Anterior cingulate cortex (tissue), 58 donors: ENCODE measurements at places on chromosomes 5 and 9.

DNA sequence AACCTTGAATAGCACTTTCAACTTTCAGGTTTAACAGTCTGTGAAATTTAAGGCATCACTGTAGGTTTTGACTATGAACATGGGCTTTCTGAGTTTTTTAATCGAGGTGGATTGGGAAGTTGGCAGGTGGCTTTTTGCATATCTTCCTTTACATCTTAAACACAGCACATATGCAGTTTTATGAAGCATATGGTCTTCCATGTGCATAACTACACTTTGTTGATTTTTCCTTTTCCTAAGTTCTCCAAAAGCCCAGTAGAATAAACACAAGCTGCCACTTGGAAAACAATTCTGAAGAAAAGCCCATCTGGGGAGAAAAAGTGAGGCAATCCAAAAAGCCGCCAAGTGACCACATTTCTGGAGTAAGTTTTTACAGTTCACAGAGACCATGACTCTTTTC is 236.5 kb upstream of the IL12B start:
- DNase-seq, result no peak

DNA sequence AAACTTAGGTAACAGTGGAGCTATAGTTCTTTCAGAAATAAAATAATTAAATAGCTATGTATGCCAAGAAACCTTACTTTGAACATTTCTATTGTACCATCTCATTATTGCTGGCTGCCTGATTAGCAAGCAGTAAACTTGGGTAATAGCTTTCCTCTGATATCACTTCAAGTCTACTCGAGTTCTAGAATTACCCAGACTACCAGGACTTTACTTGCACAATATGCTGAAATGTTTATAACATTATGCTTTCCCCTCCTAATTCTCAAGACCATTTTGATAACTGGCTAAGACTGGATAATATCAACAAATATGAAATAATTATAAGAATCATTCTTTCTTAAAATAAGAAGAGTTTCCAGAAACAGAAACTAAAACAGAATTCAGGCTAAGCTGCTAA is 512.6 kb downstream of the RAB3C start:
- no peak for DNase-seq

- no peak for DNase-seq
Measured at GRCh38 chr5:79378510-79379186, 135.3 kb downstream of the HOMER1 start.

DNA sequence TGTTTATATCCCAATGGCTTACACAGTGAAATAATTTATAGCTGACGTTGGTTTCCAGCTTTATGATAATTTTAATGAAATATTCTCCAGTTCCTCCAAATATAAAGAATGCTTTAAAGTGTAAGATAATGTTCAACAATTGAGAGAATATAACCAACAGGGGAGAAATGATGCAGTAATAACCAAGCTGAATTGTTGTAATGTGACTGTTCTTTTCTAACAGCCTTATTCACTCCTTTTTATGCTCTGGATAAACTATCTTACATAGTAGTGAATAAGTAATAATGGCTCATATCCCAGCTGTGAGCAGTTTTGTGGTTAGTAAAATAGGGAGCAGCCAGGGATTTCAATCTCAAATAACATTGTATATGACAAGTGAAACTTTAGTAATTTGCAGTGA is 2348.7 kb upstream of the ACO1 start:
- DNase-seq, result no peak

DNA sequence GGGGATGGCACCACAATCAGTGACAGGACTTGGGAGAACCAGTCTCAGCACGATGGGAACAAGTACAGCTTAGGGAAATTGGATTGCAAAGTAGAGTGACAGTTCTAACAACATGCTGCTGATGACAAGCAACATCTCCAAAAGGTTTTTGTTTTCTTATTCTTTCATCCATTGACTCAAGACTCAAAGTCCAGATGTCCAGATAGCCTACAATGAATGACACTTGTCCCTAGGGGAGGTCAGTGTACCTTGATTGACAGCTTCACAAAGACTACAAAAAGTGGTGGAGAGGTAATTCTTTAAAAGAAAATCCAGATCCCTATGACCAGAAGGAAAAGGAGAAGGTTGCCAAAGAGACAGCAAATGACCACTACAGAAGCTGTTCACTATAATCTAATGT is 323.9 kb downstream of the TMEM232 start:
- DNase-seq, result no peak

- no peak for DNase-seq
Measured at GRCh38 chr5:3827624-3828023, 232.0 kb downstream of the IRX1 start.

DNA sequence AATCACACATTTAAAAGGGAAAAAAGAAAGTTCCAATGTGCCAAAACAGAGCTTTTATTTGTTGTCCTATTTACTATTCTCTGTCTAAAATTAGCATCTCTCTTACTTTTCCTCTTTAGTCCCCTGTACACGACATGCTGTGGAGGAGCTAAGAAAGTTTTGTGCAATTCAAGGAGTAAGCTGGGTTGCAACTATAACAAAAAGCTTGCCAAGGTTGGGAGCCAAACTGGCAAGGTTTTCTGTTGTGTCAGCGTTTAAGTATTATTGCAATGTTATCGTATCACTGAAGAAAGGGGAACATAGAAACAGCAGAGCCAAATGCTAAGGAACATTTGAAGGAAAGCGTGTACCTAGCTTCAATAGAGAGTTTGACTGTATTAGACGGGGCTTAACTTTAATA is 680.8 kb downstream of the CETN3 start:
- DNase-seq, result no peak

DNA sequence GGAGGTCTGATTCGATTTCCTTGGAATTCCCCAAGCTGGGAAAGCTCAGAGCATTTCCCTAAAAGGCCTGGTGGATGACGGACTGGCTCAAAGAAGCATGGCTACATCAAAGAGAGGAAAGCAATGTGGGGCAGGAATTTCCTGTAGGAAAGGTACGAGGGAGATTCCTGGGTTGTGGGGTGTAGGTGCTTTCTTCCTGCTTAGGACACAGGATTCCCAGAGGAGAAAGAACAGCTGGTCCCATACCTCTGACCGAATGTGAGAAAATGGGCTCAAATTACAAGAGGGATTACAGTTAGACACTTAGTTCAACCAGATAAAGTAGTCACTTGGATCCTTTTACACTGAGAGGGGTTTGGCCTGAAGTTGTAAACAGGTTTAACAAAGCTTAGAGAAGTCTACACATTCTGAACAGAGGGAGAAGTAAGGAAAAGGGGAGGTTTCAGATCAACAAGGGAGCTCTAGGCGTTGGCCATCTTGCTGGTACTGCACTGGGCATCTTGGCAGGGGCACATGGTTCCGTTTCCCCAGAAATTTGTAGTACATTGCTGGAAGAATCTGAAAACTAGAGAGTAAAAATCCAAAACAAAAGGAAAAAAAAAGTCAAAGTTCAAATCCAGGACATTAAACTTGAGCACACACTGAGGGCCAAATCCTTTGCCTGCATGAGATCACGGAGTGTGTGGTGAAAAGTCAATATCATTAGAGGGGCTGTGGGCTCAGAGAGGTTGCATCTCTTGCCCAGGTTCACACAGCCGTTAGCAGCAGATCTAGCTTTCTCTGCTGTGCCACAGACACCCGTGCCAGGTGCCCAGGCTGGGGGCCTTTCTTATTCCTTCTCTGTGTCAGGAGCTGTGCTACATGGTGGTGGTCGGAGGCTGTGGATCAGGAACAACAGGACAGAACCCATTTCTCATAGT is 171.3 kb downstream of the RGS3 start:
- DNase-seq, result no peak

- no peak for DNase-seq
Measured at GRCh38 chr5:120808606-120809005, 344.5 kb downstream of the PRR16 start.

DNA sequence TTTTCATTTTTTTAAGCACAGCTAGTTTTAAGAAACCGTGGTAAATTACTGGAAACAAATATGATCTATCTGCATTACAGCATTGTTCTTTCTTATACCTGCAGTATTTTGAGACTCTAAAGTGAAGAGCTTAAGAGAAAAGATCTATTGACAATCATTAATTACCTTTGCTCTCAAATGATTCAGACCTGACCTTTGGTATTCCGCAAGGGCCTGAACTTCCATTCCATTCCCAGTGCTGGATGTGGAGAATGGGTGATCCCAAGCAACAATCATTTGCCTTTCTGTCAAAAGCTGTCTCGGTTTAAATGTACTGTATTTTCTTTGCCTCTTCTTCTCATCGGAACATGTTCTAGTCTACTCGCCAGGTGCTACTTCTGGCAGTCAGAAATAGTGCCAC is 18.9 kb downstream of the NREP start:
- DNase-seq, result no peak

DNA sequence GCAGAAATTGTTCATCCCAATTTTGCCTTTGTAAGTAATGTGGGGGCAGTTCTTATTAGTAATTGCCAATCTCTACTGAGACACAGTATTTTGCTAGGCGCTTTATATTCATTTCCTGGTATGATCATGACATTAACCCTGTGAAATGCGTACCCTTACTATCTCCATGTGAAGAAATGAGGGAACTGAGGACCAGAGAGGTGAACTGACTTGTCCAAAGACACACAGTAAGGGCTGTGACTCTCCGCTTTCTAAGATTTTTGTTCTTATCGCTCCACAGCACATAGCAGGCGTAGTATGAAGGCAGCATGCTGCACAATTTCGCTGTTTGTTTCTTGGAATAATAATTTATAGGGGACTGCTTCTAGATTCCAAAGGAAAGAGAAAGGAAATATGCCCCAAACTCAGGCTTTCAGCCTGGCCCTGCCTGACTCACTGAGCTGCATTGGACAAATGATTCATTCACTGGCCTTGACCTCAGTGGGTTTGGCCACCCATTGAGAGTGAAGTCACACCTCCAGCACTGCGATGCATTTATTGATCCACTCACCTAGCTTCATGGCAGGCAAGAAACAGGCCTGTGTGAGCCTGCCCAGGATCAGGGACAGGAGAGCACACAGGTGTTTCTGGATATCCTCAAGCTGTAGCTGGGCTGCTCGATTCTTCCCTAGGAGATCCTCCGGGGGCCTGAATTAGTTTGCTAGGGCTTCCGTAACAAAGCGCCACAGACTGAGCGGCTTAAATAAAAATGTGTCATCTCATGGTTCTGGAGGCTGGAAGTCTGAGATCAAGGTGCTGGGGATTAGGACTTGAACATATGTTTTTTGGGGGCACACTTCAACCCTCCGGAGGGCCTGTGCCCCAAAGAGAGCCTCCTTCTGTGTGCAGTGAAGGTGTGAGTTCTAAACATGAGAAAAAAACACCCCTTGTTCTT is 7.2 kb upstream of the DUSP1 start:
- no peak for DNase-seq

GRCh38 chr5:175902026-175902425 is 30.6 kb downstream of the CPLX2 start:
- DNase-seq, result no peak

DNA sequence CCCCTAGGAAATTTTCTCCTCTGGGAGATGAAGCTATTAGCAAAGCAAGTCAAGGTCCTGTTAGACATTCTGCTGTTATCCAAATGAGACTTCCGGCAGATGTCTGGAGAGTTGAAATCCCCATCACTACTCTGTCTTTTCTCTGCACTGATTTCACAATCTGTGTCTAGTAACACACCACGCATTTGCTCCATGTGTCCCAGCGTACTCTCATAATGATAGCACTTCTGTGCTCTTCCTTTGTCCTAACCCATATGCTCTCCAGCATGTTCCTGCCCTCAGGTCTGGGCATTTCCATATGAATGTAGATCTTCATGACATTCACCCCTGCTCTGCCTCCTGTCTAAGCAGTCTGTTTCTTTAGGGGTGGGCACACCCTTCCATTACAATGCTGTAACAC is 1949.0 kb upstream of the WWC1 start:
- no peak for DNase-seq

DNA sequence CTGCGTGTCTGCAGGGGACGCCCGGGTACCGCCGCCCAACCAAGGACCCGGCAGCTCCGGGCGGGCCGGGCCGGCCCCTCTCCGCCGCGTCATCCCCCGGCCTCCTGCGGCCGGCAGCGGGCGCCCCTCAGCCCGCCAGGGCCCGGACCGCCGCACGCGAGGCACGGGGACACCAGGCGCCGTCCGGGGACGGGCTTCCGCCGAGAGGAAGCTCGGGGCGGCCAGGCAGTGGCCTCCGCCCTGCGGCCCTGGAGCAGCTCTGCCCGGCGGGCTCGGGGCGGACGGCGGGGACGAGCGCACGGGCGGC is 373 bp downstream of the FBXW5 start:
- no peak for DNase-seq

DNA sequence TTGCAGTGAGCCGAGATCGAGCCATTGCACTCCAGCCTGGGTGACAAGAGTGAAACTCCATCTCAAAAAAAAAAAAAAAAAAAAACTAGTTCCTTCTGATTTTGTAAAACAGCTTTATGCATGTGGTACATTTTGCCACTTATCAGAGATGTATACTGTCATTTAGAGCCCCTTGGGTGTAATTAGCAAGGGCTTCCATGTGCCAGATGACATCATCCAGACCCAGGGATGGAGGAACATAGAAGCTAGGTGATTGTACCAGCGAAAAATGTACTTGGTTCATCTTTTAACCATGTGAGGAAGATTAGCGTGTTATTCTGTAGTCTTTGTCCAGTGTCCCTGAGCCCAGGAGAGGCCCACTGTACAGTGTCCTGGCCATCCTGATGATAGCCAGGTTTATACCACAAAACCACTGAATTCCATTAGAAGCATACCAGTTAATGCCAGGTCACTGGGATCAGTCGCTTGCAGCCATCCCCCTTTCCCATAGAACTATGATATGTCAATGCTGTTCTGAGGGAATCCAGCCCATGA is 239.3 kb upstream of the SGCD start:
- no peak for DNase-seq

- no peak for DNase-seq
Measured at GRCh38 chr9:97848215-97848479, 4.9 kb upstream of the FOXE1 start.

GRCh38 chr5:171418316-171418981 is 998 bp upstream of the FGF18 start:
- DNase-seq, result peak; percentile 23

GRCh38 chr9:14158916-14159315 is 155.0 kb downstream of the NFIB start:
- DNase-seq, result no peak
